ENCODE measurements at places on chromosomes 12 and 14.

DNA sequence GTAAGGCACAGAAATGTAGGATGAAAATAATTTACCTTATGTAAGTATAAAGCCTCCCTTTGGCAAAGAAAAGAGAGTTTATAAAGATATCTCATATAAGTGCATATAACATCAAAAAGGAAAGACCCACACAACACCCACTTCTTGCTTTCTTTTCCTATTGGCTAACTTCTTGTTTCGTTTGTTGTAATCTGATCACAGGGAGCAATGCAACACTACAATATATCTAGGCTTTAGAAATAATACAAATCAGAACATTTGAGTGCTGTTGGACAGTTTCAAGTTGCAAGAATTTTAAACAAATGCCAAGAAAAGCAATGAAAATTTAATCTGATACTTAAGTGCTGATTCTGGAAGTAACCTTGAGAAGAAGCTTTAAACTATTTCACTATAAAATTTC, 1.3 kb downstream of the FGD6 start:
- no peak for DNase-seq

DNA sequence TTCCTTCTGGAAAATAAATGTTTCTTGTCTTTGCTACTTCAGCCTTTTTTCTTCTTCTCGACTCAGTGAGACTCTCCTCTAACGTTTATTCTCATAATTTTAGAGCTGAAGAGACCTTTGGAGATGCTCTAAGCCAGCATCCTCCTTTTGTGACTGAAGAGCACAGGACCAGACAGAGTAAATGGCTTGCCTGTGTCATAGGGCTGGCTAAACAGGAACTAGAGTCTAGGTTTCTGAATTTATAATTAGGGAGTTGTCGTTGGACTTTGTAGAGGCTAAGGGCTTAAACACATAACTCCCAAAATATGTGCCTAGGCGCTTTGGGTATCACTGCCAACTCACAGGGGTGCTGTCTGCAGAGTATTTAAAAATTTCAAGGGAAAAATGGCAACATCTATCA, 98.5 kb downstream of the FGD4 start:
- no peak for DNase-seq

DNA sequence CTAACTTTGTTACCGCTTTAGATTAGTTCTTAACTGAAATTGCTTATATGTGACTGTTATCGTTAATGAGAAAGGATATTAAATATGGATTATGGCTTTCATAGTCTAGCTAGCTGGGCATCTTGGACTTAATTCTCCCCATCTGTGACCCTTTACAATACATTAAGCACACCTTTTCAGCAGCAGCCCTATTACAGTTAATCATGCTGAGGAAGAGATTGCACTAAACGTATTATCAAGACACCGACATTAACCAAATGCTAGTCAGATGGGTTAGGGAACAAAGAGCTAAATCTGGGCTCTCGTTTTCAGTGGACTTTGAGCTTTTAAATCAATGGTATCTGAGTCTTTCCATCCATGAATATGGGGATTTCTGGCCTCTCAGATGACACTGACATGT, 447.5 kb upstream of the DCN start:
- DNase-seq: no peak

GRCh38 chr12:112907415-112908157, 824 bp downstream of the OAS1 start:
- no peak for DNase-seq

All from stimulated activated CD8-positive, alpha-beta memory T cell treated with anti-CD3 and anti-CD28 coated beads, Interleukin-7, amount 100 ng/mL, for 48 hours (primary cell).